Ascending aorta (tissue), 2 donors: ENCODE measurements at places on chromosomes 6 and 20. TPM values are rescaled to one million over a fixed set of nuclear protein-coding genes. Genes with fewer than 3 reads are reported as not detected.

GRCh38 chr6:160040055-160040454 is 71.2 kb downstream of the IGF2R start:
- no peak for DNase-seq

GRCh38 chr6:25042984-25043725 is 107.4 kb upstream of the RIPOR2 start:
- DNase-seq: no peak

DNA sequence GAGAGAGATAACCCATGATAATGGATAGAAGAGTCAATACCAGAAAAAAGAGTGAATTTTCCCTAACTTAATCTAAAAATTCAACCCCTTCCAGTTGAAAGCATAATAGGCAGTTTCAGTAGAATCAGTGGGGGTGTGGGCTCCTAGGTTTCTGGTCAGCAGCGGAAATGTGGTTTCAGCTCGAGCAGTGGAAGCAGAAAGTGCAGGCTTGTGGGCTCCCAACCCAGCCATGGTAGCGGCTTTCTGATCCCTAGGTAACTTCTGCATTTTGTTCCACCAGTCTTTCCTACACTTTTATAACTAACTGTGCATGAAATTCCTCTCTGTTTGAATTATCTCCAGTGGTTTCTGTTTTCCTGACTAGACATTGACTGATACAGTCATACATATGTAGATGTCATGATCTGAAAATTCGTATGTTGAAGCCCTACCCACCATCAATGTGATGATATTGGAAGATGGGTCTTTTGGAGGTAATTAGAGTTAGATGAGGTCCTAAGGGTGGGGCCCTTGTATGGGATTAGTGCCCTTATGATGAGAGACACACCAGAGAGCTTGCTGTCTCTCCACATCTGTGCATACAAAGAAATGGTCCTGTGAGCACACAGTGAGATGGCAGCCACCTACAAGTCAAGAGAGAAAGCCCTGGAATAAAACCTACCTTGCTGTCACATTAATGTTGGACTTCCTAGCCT is 6.5 kb upstream of the DDO start:
- no peak for DNase-seq

- DNase-seq: no peak
Measured at GRCh38 chr20:60792941-60793340, 459.1 kb upstream of the CDH4 start.

GRCh38 chr6:150622941-150623874 is 23.5 kb downstream of the PLEKHG1 start:
- DNase-seq: no peak

DNA sequence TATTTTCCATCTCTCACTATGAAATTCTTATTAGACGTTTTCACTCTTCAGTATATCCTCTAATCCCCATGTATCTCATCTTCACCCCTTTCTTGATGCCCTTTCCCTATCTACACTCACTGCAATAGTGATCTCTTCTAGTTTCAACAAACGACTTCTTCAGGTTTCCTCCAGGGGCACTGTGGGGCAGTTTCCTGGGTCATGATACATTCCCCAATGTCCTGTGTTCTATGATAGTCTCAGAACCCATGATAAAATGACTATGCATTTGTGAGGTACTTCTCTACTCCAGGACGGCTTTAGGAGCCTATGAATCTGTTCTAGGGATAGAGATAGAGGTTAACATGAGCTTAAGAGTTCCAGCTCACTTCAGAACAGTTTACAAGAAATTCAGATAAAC is 183.3 kb downstream of the FOXC1 start:
- no peak for DNase-seq

DNA sequence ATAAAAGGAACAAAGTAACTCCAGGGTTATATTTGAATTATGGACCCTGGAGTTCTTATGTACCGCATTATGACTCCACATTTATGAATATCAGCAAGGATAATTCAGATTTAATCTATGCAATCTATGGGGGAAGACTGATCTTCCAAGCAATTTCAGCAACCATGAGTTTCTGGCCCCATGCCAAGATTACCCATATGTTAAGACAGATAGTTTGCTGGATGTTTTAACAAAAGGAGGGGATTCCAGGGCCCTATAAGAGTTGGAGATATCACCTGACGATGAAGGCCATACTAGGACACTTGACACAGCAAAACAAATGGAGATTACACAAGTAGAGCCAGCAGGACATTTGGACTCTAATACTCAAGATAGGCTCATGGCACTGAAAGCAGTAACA is 45.9 kb upstream of the PLN start:
- DNase-seq: no peak

GRCh38 chr20:51237791-51238190 is 214.9 kb upstream of the KCNG1 start:
- DNase-seq: no peak

RHAG gene
- total RNA-seq: not detected

NNAT gene
- total RNA-seq: not detected

- DNase-seq: no peak
Measured at GRCh38 chr6:16437095-16437494, 198.7 kb downstream of the GMPR start.

GRCh38 chr20:21228511-21228910 is 74.6 kb upstream of the XRN2 start:
- no peak for DNase-seq

- no peak for DNase-seq
Measured at GRCh38 chr6:116447052-116447451, 14.1 kb upstream of the CALHM6 start.

DNA sequence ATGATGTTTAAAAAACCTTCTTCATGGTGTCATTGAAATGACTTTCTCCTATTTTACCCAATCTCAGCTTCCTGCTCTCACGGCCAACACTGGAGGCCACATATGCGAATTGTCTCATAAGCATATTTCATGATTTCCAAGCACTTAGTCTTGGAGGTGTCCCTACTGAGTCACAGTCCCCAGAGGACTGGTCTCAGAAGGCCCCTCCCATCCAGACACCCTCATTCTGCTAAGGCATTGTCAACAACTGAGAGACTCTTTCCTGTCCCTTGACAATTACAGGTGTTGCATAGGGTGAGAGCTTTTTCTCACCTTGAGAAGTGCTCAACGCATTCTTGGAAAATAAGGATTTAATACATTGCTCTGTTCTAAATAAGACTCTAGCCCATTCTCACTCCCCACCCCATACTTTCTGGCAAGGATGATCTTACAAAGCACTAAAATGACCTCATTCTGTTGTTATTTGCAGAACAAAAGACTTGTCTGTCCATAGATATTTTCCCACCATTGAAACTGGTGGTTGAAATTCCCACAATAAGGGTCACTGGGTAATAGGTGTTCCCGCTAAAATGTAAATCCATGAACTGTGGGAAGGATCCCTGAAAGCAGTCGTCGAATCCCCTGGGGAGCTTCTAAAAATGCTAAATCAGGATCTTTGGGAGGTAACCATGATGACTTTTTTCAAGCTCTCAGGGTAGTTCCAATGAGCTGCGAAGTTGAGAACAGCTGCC is 32.3 kb upstream of the SLC22A23 start:
- DNase-seq: no peak

- DNase-seq: no peak
Measured at GRCh38 chr20:6086868-6087267, 33.0 kb upstream of the LRRN4 start.

DNA sequence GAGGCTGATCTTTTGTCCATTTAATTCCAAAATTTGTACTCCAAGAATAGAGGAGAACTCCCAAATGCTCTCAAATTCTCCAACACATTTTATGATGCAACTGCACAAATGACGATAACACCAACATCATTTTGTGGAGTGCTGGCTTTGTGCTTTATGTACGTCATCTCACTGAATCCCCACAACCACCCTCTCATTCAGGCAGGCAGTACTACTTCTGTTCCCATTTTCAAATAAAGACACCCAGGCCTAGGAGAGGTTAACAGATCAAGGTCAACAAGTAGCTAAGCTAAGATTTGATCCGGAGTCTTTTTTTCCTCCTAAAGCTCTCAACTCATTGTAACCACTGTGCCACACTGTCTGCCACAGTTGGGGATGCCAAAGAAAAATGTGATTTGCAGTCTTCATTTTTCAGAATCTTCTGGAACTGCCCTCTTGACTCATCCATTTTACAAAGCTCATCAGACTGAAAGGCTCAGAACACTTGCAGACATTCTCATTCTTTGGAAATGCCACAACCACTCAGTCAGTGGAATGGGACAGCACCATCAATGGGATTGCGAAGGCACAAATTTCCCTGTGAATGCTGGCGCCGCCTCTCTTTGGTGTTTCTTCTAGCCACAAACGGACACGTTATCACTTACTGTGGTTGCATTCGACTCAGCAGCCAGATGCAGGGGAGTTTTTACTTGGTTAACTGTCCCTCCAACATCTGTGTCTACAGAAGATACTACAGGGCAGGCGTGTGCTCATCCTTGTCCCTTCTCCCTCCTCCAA is 184.4 kb downstream of the GJA10 start:
- DNase-seq: no peak

- no peak for DNase-seq
Measured at GRCh38 chr6:149728499-149729234, 10.8 kb upstream of the LATS1 start.

DNA sequence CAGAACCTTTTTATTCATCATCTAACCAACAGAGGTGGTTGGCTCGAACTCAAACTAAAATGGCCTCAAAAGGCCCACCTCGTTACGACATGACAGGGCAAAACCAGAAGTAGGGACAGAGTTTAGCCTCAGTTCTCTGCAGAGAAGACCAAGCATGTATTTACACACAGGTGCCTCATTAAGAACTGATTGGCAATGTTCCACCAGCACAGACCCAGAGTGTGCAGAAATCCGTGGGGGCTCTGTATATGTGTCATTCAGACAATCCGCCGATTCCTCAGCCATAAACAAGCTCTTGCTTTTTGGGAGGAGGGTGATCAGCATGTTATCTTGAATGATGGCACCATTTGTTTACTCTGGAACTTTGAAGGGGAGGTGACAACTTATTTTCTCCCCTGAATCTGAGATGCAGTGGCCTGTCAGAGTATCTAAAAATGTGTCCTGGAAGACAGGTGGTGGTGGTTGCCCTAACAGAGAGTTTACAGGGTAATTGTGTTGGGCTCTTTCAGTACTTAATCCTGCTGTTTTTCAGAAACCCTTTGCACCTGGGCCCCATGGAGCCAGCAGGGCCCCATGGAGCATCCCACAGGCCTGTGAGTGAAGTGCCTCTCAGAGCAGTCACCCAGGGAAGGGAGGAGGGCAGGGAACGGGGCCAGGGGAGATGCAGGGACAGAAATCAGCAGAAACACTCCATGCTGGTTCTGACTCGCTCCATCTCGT is 29.1 kb upstream of the C20orf203 start:
- no peak for DNase-seq

- no peak for DNase-seq
Measured at GRCh38 chr20:31484001-31484400, 8.9 kb downstream of the REM1 start.

C6orf132 gene
- 1.3 TPM for total RNA-seq

DNA sequence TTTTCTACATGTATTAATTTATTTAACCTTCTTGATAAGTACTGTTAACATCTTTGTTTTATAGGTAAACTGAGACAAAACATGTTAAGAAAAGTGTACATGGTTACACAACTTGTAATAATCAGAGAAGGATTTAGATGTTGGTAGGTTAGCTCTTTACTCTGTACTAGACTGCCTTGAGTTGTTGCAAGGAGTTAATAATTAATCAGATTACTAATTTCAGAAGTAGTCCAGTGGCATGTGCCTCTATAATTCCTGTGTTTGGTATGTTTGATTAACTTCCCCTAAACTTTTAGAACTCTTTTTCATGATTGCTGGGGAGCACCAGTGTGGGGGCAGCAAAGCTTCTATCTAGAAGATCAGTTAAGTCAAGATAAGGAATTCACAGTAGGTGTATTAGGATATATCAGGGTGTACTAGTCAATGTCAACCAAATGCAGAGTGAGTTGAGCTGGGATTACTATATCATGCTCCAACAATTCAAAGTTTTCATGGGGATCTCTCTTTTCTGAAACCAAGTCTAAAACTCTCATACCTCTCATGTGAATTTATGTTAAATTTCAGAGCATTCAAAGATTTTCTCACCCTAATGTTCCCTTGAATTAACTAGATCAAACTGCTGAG is 129.7 kb upstream of the AHI1 start:
- no peak for DNase-seq

DNA sequence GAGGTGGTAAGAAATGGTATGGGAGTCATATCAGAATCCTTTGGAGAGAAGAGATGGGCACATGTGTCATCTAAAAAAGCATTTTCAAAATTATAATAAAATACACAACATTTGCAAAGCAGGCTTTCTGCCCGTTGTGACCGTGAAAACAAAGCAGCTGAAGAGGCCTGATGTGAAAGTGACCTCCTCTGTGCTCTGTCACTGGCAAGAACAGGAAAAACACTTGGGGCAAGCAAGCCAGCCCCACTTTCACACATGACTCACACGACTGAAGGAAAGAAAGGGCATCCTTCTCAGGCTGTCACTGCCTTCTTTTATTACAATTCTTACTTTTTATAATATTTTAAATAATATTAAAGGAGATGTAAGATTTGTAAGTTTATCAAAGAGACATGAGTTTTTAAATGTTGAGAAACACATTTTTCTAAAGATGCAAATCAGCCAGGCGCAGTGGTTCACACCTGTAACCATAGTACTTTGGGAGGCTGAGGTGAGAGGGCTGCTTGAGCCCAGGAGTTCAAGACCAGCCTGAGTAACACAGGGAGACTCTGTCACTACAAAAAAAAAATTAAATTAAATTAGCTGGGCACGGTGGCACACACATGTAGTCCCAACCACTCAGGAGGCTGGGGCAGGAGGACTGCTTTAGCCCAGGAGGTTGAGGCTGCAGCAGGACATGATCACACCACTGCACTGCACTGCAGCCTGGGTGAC is 143.7 kb downstream of the BTBD9 start:
- no peak for DNase-seq

KHDC1L gene
- total RNA-seq: not detected

DNA sequence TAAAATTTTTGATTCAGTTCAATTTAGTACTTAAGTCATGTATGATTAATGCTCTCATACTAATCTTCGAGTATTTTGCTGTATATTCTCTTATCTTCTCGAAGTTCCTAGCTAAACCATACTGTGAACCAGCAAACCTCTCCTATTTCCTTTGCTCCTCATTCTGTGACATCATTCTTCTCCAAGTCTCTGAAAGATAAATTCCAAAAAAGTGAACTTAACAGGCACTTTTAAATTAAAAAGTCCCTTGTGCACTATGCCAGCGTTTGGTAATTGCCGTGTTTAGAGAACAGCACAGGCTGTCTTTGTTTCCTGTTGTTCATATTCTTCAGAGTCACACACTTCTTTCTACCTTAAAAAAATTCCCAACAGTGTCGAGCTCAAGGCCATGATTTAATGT is 188.4 kb upstream of the PHACTR1 start:
- no peak for DNase-seq

GRCh38 chr6:101760843-101761621 is 367.5 kb downstream of the GRIK2 start:
- DNase-seq: no peak

HLA-DPB1 gene
- total RNA-seq: 72.7 TPM

SLC26A8 gene
- total RNA-seq: not detected

DNA sequence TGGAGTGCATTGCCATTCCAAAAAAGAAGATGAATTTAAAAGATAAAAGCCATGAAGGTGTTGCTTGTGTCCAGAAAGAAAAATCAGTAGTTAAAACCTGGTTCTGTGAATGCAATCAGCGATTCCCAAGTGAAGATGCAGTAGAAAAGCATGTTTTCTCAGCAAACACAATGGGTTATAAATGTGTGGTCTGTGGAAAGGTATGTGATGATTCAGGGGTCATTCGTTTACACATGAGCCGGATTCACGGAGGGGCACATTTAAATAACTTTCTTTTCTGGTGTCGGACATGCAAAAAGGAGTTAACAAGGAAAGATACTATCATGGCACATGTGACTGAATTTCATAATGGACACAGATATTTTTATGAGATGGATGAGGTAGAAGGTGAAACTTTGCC is 24.7 kb upstream of the BAG2 start:
- no peak for DNase-seq
